ENCODE measurements at places on chromosomes 7 and 10.

DNA sequence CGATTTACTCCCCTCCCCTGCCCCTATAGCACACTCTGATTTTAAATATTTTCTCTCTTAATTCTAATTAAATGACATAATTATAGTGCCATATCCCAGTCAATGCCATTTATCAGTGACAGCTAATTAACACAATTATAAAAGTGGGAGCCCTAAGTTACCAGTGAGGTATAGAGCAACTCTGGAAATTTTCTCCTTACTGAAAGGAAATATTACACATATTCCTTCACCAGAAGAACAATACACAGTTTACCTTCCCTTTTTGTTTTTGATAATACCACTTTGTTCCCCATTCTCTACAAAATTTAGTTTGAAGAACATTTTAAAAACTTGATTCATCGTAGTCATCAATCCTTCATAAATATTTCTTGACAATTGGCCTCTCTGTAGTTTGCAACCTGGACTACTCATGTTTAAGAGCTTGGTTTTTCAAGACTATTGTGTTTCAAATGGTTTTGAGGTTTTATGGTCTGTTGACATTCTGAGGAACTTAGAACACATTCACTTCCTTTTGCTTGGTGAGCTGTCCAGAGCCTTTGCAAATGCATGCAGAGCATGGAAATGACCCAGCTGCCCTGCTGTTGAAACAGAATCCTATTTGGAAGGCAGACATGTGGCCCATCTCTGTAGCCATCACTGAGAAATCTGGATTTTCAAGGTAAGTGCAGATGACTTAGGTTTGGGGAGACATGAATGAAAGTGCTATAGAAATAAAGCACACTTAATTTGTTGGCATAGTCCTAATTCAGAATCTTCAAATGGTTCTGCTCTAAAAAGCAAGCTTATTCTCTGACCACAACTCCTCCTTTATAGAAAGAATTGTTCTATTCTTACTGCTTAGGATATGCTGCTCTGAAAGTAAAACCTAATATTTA, at the start of gene GPR141:
Gene GPR141 (plus strand): TSS at position 521 of the 875 bp plus-strand sequence. CDS start 56,628 bp downstream, outside the sequence.
- DNase-seq: no peak

- no peak for DNase-seq
Observed at GRCh38 chr7:35680403-35681013, 14.4 kb downstream of the HERPUD2 start.

DNA sequence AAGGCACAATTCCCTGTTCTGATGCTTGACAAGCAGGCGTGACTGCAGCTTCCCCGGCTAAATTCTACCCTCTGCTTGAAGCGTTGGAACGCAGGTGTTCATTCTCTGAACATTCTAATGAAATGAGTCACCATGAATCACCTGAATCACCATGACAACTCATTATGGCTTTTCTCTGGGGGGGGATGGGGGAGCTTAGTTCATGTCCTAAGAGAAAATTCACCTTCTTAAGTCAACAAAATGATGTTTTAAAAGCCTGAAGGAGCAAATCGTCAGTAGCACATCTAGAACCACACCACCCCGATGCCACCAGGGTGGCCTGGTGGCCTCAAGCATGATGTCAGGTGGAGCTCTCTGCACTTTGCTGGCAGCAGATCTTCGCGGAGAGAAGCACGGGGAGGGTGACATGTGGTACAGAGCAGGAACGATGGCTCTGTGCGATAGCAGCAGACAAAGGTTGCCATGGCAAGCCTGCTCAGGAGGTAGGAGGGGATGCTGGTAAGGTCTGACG, 33.7 kb downstream of the DDC start:
- DNase-seq: no peak

DNA sequence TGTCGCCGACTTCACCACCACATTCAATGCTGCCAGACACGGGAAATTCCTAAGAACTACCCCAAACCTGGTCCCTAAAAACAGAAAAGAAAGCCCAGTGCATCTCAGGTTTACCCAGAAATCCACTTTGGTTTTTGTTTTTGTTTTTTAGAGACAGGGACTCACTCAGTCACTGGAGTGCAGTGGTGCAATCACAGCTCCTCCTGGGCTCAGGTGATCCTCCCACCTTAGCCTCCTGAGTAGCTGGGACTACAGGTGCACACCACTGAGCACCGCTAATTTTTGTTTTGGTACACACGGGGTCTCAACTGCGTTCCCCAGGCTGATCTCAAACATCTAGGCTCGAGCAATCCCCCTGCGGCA, 22.8 kb downstream of the MAD1L1 start:
- no peak for DNase-seq

DNA sequence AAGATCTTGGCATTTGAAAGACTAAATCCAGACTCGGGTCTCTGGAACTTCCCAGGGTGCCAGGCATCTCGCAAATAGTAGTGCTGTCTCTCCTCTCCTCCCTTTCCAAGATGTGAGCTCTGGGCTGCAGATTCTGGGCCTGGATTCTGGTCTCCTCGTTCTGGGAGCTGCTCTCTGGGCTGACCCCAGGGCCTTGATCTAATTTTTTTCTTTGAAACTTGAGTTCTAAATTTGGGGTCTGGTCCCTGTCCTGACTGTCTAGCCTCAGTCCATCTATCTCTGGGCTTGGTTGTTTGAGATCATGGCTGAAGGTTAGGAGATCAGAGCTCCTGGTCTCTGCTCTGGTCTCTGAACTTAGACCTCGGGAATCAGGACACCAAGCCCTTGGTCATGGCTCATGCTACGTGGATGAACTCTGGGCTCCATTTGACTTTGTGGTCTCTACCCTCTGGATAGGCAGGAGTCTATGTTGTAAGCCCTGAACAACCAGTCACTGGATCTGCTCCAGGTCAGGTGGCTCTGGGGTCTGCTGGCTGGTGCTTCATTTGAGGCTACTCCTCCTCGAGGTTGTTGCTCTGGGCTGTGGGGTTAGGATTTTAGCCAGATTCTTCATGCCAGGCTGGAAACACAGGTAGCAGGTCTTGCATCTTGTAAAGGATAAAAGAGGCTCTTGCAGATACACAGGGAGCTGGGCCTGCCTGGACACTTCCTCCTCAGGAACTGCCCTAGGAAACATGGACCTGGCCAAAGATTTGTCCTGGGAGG, 8.0 kb upstream of the MBL2 start:
- DNase-seq: no peak

DNA sequence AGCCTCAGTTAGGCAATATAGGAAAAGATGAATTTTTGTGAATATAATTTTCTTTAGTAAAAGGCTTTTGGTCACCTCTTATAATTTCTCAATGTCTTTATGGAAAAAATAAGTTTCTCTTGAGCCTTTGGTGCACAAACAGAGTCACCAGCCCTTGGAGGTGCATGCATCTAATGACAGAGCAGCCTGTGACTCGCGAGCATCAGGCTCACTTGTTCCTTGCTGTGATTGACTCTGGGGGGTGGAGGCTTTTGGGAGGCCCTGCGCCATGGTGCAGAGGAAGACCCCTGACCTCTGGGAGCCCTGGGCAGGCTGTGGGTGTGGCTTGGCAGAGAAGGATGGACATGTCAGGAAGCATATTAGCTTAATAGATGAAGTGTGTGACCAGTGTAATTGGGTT, 60.2 kb downstream of the FIGNL1 start:
- DNase-seq: no peak

Data from choroid plexus epithelial cell (primary cell).